Stimulated activated CD8-positive, alpha-beta memory T cell treated with anti-CD3 and anti-CD28 coated beads, Interleukin-2, amount 100 ng/mL, for 1 hour (primary cell): ENCODE measurements at places on chromosomes 1 and 21.

DNA sequence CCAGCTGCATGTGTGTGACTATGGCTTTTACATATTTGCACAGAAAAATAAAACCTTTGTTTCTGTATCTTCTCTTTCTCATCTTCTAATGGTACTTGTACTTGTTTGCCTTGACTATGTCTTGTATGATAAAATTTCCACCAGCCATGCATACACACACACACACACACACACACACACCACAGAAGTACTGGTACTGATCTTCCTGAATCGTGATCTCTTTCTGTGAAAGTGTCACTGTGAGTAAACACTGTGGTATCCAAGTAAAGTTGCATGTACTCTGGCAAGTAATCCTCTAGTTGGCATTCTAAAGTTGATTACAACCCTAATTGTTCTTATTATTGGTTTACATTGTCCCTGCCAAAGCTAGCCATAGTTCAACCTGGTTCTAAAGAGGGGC, 176.7 kb downstream of the CRB1 start:
- no peak for DNase-seq

DNA sequence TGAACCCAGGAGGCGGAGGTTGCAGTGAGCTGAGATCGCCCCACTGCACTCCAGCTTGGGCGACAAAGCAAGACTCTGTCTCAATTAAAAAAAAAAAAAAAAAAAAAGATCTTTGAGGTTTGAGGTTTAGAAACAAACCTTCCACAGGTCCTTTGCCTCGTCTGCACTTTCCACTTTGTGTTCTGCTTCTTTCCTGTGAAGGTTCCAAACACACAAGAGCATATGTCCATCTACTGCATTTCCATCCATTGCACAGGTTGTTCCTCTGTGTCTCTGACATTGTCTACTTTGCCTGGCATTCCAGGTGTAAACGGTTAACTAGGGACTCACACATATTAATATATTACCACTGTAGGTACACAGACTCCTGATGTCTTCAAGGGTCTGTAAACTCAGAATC, 40.1 kb downstream of the DSTYK start:
- DNase-seq = no peak

GRCh38 chr1:83997631-83998030, 1.3 kb downstream of the TTLL7 start:
- DNase-seq = no peak

DNA sequence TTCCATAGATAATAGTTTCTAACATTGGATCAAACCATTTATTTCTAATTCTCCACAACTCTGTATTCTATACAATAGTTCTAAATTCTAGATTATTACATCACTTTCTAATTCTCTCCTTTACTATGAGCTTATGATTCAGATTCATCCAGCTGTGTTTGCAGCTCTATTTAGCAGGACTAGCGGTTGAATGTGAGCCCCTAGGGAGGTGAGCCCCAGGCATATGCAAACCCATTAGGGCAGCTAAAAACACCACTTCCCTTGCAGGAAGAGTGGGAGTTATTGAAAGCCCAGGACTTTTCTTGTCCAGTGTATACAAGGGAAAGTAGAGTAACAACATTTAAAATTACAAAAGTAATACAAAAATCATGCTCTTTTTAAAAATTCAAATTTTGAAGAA, 56.9 kb downstream of the KRTAP19-8 start:
- DNase-seq = no peak

- DNase-seq = no peak
Observed at GRCh38 chr1:48123647-48124046, 98.9 kb upstream of the SLC5A9 start.

DNA sequence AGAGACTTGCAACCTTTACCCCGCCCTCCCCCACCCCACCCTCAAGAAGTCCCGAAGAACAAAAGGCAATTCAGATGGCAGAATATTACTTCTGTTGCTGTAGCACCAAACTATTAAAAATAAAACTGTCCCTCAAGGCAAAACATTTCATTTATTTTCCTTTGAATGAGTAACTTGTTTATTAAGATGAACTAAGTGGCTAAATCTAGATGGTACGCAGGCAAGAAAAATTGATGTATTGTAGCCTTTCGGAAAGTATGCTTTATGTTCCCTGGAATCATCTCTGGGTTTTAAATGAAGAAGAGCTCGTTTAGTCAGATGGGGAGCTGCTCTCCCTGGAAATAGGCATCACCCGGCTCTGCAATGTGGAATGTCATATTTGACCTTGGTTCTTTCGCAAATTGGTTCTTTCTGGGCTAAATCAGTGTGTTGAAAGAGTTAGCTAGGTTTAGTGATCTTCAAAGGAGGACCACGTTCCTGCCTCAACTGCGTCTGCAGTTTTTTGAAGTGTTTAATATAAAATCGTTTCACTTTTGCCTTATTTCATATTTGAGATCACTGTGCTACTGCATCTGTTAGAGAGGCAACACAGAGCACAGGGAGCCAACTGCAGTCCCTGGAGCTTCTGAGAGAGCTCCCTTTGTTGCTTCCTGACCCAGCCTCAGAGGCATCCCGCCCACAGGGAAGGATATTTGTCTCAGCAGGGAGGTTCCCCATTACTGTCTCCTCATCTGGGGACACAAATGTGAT, 61.8 kb downstream of the KIF26B start:
- DNase-seq = no peak

DNA sequence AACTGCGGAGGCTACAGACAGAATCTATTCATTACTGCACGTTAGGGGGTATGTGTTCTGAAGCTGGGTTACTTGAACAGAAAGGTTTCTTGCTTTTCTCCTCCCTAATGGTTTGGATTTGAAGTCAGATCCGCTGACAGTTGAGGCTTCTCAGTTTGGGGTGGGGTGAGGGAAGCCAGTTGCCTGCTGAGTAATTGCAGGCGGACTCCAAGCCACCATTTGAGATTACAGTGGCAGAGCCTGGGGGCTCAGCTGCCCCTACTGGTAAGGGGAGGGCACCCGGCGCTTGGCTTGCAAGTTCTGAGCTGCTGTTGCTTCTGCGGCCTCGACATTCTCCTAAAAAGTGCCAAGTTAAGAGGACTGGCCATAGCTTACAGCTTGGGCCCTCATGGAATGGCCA, 2.0 kb downstream of the GRHL3 start:
- no peak for DNase-seq

DNA sequence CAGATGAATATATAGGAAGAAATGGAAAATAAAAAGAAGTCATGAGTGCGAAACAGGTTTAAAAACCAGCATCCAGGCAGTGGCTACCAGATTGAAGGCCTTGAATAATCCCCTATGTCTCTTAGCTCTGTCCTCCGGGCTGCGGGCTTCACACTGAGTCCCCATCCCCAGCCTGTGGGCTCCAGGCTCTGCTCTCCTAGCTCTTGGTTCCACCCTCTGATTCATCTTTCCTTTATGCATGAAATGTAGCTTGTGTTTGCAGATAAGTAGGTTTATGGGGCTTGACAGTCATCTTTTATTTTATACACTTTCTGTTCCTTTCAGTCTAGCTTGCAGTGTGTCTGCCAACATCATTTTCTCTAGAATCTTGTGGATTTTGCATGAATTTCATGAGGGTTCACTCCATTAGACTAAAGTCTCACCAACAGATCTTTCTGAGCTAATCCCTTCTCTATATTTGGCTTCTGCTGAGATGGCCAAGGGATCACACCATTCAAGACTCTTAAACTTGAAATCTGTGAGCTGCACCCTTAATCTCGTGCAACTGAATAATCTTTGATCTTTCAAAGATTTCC, 174.5 kb downstream of the PLPPR4 start:
- DNase-seq = no peak

GRCh38 chr21:32477424-32477745, 64.9 kb downstream of the EVA1C start:
- DNase-seq = no peak

DNA sequence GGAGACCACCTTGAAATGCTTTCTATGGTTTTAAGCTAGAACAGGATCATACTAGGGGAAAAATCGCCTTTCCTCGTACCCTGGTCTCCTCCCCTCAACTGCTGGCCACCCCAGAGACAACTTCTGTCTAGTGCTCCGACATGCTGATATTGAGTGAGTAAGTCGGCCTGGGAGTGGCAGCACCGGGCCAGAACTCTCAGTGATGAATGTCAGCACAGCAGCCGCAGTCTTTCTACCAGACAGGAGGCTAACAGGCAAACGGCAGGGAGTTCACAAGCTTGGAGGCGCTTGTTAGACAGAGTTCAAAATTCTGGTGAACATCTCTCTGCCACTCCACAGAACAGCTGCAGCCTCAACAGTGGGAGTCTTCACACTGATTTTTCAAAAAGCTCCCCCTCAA, 716.9 kb downstream of the ADGRL2 start:
- DNase-seq = no peak

- DNase-seq = no peak
Observed at GRCh38 chr1:199295107-199295506, 656.3 kb downstream of the PTPRC start.

- DNase-seq = no peak
Observed at GRCh38 chr1:161008869-161009510, 12.0 kb downstream of the F11R start.

GRCh38 chr1:1614204-1614953, 921 bp upstream of the MIB2 start:
- DNase-seq = no peak

GRCh38 chr1:114093624-114094362, 59.9 kb downstream of the SYT6 start:
- DNase-seq = no peak

- no peak for DNase-seq
Observed at GRCh38 chr1:215581896-215582295, 14.8 kb downstream of the KCTD3 start.

- no peak for DNase-seq
Observed at GRCh38 chr21:26847002-26847401, 1.8 kb upstream of the ADAMTS1 start.

GRCh38 chr1:22048351-22049192, 3.9 kb upstream of the CDC42 start:
- no peak for DNase-seq

DNA sequence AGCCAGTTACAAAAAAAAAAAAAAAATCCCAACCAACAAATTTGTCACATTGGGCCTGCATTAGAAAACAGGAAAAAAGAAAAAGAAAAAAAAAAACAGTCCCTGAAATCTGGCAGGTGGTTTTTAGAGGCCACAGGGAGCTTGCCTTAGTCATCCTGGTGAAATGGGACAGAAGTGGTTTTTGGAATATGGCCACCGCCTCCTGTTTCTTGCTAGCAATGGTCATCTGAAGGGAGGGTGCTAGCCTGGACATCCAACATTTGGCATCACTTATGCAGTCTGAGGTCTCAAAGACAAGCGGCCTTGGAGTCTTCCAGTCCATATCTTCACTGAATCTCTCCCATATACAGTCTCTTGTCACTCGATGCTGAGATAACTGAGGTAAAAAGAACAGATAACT, 20.1 kb upstream of the NKAIN1 start:
- DNase-seq = no peak

- DNase-seq = no peak
Observed at GRCh38 chr1:103197216-103197615, 88.9 kb upstream of the COL11A1 start.

- no peak for DNase-seq
Observed at GRCh38 chr1:56992318-56993125, 26.7 kb upstream of the C8B start.

GRCh38 chr21:43974791-43975468, 37.2 kb upstream of the TRAPPC10 start:
- DNase-seq = no peak

DNA sequence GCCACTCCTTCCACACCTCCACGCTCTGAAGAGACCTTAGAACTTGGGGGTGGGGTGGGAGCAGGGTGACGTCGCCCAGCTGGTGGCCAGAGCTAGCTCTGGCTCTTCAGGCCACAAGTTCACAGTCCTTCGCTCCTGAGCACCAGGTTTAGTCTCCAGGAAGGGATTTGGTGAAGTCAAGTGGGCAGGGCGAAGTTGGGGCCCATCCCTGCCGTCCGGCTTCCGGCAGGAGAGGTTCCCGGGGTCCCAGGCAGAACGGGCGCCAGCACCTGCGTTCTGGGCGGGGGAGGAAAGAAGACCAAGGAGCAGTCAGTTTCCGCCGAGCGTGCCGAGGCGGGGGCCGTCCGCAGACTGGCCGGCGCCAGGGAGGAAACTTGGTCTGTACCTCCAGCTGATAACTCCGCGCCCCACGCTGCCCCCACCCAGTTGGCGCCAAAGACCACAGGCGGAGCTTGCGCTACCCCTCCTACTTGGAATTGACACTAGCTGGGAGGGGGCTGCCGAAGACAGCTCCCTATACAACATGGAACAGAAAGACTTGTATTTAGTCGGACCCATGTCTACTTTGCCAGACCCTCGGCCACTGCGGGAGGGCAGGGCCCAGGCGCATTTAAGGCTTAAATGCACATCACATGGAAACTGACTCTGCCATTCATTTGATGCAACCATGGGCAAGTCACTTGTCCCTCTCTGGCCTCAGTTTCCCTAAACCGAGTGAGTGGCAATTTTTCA, 995 bp downstream of the ID3 start:
- DNase-seq = no peak

GRCh38 chr21:45886610-45887026, 95.0 kb upstream of the COL6A1 start:
- DNase-seq = no peak

- no peak for DNase-seq
Observed at GRCh38 chr21:33815143-33815707, 100.4 kb downstream of the ATP5PO start.

- no peak for DNase-seq
Observed at GRCh38 chr21:25370311-25370744, 237.0 kb downstream of the MRPL39 start.

- no peak for DNase-seq
Observed at GRCh38 chr1:34975338-34975737, 9.8 kb downstream of the TMEM35B start.

GRCh38 chr1:24536391-24536840, 19.5 kb upstream of the NCMAP start:
- DNase-seq = peak; percentile 42

DNA sequence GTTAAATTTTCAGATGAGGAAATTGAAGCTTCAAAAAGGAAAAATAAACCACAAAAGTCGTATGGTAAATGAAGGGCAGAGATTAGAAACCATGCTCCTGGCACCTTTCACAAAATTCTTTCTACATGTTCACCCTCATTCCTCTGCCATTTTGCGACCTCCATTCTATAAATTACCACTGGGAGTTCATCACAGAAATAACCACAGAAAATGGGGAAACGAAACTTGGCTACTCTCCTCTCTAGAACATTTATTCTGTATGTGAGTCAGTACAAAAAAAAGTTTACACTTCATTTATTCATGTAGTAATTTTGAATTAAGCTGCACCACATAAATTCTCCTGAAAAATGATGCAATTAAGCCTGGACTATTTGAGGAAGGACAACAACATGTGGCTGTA, 320.9 kb upstream of the C1orf87 start:
- no peak for DNase-seq

GRCh38 chr1:234578735-234579134, 31.2 kb downstream of the IRF2BP2 start:
- no peak for DNase-seq

- no peak for DNase-seq
Observed at GRCh38 chr21:44947930-44948331, 8.1 kb downstream of the SLX9 start.

GRCh38 chr1:177307771-177308170, 137.0 kb downstream of the BRINP2 start:
- DNase-seq = no peak

- no peak for DNase-seq
Observed at GRCh38 chr21:46243325-46243724, 14.8 kb upstream of the LSS start.

- DNase-seq = no peak
Observed at GRCh38 chr1:16112596-16113555, 39.4 kb upstream of the FAM131C start.

GRCh38 chr1:185732951-185733350, 1.2 kb upstream of the HMCN1 start:
- no peak for DNase-seq
